ENCODE measurements at places on chromosomes 3 and 15.

GRCh38 chr15:90750186-90750585 is 33.0 kb downstream of the BLM start:
- peak; percentile 53 for DNase-seq

GRCh38 chr3:17166369-17166768 is 281.6 kb downstream of the PLCL2 start:
- DNase-seq = no peak

DNA sequence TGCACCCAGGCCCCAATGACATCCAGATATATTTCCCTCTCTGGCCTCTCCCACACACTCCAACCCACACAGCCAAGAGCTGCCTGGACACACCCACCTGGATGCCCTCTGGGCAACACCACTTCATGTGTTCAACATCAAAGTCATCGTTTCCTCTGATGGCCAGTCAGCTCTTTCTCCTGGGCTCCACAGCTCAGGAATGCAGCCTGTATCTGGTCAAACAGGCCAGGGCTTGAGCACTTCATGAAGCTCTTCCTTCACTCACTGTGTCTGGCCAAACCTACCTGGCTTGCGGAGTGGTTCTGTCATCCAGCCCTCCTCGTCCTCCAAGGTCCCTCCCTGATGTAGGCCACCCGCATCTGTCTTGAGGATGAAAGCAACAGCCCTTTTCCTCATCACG is 35.8 kb upstream of the SLC6A11 start:
- no peak for DNase-seq

DNA sequence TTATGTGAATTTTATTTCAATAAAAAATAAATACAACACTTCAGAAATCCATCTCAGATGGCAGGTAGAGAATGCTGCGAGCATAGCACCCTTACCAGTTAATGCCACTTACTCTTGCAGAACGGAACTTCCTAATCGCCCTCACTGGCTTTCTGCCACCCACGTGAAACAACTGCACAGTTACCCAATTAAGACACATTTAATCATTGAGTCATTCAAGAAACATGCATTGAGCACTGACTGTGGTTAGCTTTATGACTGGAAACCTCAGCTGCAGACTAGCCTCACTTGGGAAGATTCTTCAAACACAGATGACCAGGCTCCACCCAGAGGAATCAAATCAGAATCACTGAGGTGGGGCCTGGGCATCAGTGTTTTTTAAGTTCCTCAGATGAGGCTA is 5.6 kb upstream of the MFGE8 start:
- DNase-seq = peak; percentile 62

GRCh38 chr3:177978946-177979345 is 557.3 kb upstream of the KCNMB2 start:
- DNase-seq = no peak

GRCh38 chr3:11832981-11833905 is 13.4 kb downstream of the TAMM41 start:
- no peak for DNase-seq

All from stimulated activated CD8-positive, alpha-beta memory T cell treated with anti-CD3 and anti-CD28 coated beads, Interleukin-4, amount 100 ng/mL, for 48 hours (primary cell).